ENCODE measurements at places on chromosomes 4 and X. TPM values are rescaled to one million over a fixed set of nuclear protein-coding genes. Genes with fewer than 3 reads are reported as not detected.

GRCh38 chr4:173076903-173077634 lies 91.5 kb upstream of the GALNT7 start:
- DNase-seq, result no peak
- H3K27me3 ChIP-seq, result no peaks in the 10 kb centered on the region
- H3K4me3 ChIP-seq, result no peak overlapping the region
- no peak overlapping the region for H3K27ac ChIP-seq

DNA sequence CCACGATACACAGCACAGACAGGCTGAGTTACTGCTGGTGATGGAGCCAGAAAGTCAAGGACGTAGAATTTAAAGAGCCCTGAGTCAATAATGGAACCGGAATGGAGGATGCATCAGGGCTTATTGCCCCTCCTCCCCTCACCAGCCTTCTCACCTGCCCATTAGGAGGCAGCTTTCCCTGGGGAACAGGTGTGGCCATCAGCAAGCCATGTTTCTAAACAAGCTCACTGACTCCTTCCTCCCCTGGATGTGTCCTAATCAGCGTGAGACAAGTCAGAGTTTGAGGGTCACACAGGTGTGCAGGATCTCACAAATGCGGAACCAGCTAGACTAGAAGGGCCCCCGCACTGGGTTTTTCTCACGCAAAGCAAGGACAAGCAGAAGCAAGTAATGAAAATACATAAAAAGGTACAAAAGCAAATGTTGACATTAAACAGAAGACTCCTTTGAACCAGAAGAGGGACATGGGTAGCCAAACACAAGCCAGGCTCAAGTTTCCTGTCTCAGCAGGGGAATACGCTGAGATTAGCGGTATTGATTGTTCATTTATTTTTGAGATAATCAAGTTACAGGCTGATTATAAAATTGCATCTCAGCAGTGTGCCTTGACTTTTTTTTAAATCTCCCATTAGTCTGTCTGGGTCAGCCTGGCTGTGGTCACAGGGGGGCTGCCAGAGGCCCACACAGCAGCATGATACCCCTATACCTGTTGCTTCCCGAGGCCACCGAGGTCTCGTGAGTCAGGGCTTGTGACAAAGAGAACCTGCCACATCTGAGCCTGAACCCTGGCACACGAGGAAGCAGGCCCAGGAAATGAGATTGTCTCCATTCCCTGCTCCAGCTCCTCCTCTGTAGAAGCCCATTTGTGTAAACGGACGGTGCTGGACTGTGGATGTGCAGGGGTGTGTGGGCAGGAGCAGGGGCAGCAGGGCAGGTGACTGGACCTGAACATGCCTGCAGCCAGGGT lies 37.4 kb downstream of the CCKAR start:
- no peak overlapping the region for H3K4me3 ChIP-seq
- no peaks in the 10 kb centered on the region for H3K27me3 ChIP-seq
- no peaks in the 10 kb centered on the region for H3K4me1 ChIP-seq

- H3K27me3 ChIP-seq, result no peaks in the 10 kb centered on the region
- H3K27ac ChIP-seq, result no peak overlapping the region
- no peaks in the 10 kb centered on the region for H3K36me3 ChIP-seq
- no peaks in the 10 kb centered on the region for H3K4me1 ChIP-seq
- H3K4me3 ChIP-seq, result no peak overlapping the region
Observed at GRCh38 chrX:135740681-135741149, 27.3 kb downstream of the CT45A1 start.

- H3K4me3 ChIP-seq, result no peak overlapping the region
- no peaks in the 10 kb centered on the region for H3K27me3 ChIP-seq
- no peak for DNase-seq
- no peaks in the 10 kb centered on the region for H3K4me1 ChIP-seq
- H3K36me3 ChIP-seq, result no peaks in the 10 kb centered on the region
Observed at GRCh38 chrX:67624325-67624724, 80.5 kb downstream of the AR start.

DNA sequence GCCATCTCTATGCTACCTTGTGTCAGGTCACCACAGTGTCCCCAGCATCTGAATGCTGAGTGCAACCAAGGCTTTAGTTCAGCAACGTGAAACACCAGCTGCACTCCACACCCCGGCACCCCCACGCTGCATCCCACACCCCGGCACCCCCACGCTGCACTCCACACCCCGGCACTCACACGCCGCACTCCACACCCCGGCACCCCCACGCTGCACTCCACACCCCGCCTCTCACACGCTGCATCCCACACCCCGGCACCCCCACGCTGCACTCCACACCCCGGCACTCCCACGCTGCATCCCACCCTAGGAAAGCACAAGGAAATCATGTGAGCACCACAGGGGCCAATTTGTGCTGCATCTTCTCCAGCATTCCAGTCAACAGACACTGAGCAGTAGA lies 199.8 kb upstream of the FRG1 start:
- H3K4me3 ChIP-seq, result no peak overlapping the region
- no peaks in the 10 kb centered on the region for H3K4me1 ChIP-seq
- H3K27me3 ChIP-seq, result no peaks in the 10 kb centered on the region
- no peak overlapping the region for H3K27ac ChIP-seq

DNA sequence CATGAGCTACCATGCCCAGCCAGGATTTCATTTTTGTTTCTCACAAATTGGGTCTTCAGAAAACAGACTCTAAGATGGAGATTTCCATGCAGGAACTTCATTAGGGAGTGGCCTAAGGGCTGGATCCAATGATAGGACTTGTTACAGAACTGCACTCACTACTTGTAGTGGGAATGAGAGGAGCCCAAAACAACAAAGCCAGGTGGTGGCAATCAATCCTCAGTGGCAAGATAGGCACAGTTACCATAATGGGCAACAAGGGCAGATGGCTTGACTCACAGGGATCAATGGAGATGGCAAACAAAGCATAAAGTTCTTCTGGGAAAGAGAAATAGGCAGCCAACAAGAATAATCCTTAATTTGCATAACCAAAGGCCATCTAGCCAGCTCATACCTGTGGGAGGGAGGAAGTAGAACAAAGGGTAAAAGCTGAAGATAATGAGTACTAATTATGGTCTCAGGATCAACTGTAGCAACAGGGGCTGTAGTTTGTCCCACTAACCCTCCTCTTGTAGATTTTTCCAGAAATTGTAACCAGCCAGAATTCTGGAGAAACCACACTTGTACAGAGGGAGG lies 72.8 kb upstream of the MAPK10 start:
- no peak overlapping the region for H3K4me3 ChIP-seq
- no peaks in the 10 kb centered on the region for H3K4me1 ChIP-seq
- no peak for DNase-seq
- no peak overlapping the region for H3K27ac ChIP-seq
- no peaks in the 10 kb centered on the region for H3K27me3 ChIP-seq

DNA sequence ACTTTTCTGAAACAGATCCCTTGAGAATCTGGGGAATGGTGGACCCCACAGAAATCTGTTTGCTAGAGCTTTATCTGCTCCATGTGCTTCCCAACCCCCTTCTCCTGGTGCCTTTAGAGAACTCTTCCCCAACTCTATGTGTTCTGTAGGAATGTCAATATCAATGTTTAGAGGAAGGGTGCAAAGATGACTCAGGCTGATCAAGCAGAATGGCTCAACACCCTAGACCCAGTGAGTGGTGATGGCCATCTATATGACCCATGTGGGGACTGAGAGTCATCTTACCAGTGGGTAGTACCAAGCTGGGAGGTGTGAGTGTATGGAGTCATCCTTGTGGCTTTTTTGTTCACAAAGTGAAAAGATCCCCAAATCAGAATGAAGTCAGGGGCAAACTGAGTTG lies 143.5 kb downstream of the RAB28 start:
- no peak overlapping the region for H3K27ac ChIP-seq
- no peaks in the 10 kb centered on the region for H3K4me1 ChIP-seq
- H3K27me3 ChIP-seq, result no peaks in the 10 kb centered on the region
- no peak for DNase-seq
- H3K36me3 ChIP-seq, result no peaks in the 10 kb centered on the region

- H3K27ac ChIP-seq, result no peak overlapping the region
- DNase-seq, result no peak
- no peaks in the 10 kb centered on the region for H3K27me3 ChIP-seq
- H3K36me3 ChIP-seq, result no peaks in the 10 kb centered on the region
Observed at GRCh38 chr4:109410776-109411175, 22.8 kb upstream of the SEC24B start.

GRCh38 chr4:5524446-5525299 lies 183.7 kb downstream of the EVC2 start:
- no peak overlapping the region for H3K4me3 ChIP-seq
- no peaks in the 10 kb centered on the region for H3K36me3 ChIP-seq
- no peaks in the 10 kb centered on the region for H3K4me1 ChIP-seq
- no peak for DNase-seq
- no peaks in the 10 kb centered on the region for H3K27me3 ChIP-seq

DNA sequence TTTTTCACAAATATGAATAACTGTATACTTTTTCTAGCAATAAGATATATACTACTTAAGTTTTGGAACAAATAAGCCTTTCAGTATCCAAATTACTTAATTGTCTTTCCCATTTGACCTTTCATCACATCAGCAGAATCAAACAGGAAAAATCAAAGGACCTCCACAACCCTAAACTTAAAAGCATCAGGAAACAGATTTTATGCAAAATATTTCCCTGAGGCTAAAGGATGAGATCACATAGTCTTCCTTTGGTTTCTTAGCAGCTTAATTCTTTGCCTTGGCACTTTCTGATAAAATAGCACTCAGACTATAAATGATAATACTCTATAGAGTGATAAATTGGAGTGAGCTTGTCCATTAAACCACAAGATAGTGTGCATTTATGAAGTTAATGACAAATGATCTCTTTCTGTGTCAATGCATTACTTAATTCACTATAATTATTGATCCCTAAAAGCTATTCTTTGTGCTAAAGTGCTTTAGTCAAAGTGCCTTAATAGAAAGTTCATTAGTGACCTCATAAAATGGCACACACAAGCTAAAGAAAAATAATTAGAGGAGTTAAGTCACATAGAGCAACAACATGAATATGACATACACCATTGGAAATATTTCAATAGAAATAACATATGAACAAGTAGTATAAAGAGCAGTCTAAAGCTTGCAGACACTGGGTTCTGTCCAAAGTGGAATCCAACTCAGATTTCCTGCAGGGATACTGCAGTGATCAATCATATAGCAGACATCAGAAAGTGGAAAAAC lies 15.7 kb upstream of the NDST3 start:
- no peaks in the 10 kb centered on the region for H3K27me3 ChIP-seq
- H3K4me1 ChIP-seq, result no peaks in the 10 kb centered on the region
- H3K4me3 ChIP-seq, result no peak overlapping the region
- DNase-seq, result no peak
- H3K27ac ChIP-seq, result no peak overlapping the region
- H3K36me3 ChIP-seq, result no peaks in the 10 kb centered on the region

DNA sequence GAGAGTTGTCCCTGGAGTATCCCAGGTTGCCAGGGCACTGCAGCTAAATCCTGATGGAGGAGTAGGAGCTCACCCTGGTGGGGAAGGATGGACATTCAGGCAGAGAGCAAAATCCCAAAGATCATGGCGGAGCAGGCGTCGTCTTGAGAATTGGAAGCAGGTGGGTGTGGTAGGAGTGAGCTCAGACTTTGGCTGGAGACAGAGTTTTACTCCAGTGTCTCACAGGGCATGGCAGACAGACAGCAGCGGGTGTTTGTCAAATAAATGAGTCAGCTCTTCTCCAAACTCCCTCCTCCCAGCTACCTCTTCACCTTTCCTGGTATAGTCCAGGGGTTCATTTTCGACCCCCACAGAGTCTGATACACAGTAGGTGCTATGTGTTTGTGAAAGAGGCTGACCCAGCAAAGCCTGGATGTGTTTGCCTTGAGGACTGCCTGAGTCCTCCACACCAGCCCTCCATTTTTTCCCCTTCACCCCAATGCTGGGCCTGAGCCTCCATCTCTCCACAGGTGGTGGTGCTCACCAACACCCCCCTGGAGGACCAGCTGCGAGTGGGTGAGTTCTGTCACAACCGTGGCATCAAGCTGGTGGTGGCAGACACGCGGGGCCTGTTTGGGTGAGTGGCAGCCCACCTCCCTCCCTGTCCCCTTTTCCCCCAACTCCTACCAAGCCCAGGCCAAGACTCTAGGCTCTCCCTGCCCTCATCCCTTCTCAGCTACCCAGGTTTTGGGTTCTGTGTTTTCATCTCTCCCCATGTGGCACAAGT lies 6.9 kb downstream of the UBA1 start:
- peaks cover 59% of the 10 kb centered on the region for H3K36me3 ChIP-seq
- DNase-seq, result no peak
- peaks cover 30% of the 10 kb centered on the region for H3K4me1 ChIP-seq
- H3K27me3 ChIP-seq, result no peaks in the 10 kb centered on the region
- no peak overlapping the region for H3K4me3 ChIP-seq

Gene MAGEB10
- not detected for total RNA-seq

Gene SPANXA1
- total RNA-seq, result not detected

Gene ZGRF1
- 6.2 TPM for total RNA-seq

Gene CLDN34
- total RNA-seq, result not detected

Gene BTC
- not detected for total RNA-seq

All from CD4-positive, alpha-beta memory T cell (primary cell).